Esophagus squamous epithelium (tissue), 5 donors: ENCODE measurements at places on chromosomes 16 and 17. TPM values are rescaled to one million over a fixed set of nuclear protein-coding genes. Genes with fewer than 3 reads are reported as not detected.

CDRT15L2 gene
- total RNA-seq: not detected

GRCh38 chr16:30526137-30526822 lies at the start of gene ZNF768:
Gene ZNF768 (minus strand): TSS chr16:30526566. CDS start chr16:30526413, 153 bp downstream.
- no peak for DNase-seq

PPY gene
- total RNA-seq: not detected

DNA sequence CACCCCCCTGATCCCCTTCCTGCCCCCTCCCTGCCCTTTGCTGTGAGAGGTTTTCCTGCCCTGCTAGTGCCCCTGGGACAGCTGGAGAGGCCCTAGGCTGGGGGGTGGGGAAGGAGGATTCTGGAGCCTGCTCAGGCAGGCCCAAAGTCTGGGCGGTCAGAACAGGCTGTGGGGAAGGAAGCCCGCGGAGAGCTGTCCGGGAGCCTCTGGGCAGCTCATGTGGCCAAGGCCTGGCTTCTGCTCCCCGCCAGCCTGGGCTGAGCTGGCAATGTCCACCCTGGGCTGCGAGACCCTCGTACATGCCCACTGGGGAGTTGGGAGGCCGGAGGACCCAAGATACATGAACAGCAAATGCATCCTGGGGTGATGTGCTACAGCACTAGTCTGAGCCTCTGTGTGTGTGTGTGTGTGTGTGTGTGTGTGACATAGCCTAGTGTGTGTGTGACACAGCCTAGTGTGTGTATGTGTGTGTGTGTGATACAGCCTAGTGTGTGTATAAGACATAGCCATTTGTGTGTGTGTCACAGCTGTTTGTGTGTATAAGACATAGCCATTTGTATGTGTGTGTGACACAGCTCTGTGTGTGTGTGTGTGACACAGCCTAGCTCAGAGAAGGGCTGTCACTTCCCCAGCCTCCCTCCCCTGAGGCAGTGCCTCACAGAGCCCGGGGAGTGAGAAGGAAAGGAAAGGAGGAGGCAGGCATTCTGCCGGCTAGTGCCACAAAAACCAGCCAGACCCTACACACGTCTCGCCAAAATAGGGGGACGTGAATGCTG lies 201.4 kb upstream of the CIBAR2 start:
- DNase-seq: no peak

PYY gene
- not detected for total RNA-seq

DNA sequence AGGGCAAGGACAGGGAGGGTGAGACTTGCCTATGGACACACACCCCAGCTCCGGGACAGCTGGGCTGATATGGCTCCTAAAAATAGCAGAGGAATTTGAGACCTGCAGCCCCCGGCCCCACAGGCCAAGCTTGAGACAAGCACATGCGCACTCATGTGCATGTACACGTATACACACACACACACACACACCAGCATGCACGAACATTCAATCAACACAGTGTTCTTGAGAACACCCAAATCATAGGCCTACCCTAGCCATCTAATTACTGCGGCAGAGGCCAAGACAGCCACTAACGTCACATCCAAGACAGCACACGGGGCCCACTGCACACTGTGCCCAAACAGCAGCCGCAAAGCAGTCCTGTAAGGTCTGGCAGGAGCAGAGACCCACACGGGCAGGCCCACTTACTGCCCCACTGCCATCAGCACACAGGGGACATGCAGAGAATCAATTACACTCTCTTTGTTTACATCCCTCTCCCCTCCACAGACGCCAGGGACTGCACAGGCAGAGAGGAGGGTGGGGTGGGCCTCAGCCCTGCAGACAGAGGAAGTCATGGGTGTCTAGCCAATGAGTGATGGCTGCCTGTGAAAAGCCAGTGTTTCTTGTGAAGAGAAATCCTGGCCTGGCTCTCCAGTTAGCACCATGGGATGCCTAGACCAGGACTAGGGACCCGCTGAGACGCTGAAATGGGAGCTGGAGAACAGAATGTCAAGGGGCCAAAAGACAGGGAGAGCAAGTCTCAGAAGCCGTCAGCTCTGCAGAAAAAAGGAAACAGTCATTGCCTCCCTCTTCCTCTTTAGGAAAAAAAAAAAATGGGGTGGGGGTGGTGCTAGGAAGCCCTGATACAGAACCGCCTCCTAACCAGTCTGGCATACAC lies 39.3 kb downstream of the MYO18A start:
- DNase-seq: no peak

- no peak for DNase-seq
These were observed 84.2 kb downstream of the TMC6 start for GRCh38 chr17:78044280-78044835.

- no peak for DNase-seq
These were observed 97.8 kb downstream of the NXN start for GRCh38 chr17:881778-882177.

ABCC12 gene
- not detected for total RNA-seq
